CD4-positive, alpha-beta T cell treated with Interleukin-6 for 4 hours (primary cell): ENCODE measurements at places on chromosomes 7 and 10.

DNA sequence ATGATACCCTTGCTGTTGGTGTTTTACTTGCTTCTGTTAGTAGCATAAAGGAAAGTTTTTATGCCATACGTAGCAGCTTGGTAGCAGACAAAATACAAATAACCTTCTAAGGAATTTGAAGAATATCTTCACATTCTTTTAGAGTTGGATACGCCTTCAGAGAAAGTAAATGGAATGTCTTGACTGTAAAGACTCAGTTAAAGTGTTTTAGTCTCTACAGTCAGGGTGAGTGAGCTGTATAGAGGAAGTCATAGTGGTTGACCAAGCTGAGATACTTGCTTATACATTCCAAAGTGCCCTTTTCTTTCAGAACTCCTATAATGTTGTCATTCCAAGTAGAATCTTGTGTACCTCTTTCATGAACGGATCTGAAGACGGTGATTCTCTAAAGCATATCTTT, 37.7 kb downstream of the RABGEF1 start:
- no peak for DNase-seq

DNA sequence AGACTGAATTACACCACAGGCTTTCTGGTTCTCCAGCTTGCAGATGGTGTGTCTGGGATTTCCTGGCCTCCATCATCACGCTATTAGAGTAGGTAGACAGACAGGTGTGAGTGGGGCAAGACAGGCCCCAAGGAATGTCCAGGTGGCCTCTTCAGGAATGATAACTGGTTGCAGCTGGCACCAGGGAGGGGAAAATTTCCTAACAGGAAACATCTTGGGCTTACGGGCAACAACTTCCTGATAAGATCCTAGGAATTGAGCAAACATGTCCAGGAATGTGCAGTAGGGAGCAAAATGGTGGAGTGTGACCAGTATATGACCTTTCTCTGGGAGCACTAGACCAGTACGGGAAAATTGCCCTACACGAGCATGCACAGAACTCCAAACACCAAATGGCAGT, 11.3 kb downstream of the XRCC2 start:
- DNase-seq, result no peak

DNA sequence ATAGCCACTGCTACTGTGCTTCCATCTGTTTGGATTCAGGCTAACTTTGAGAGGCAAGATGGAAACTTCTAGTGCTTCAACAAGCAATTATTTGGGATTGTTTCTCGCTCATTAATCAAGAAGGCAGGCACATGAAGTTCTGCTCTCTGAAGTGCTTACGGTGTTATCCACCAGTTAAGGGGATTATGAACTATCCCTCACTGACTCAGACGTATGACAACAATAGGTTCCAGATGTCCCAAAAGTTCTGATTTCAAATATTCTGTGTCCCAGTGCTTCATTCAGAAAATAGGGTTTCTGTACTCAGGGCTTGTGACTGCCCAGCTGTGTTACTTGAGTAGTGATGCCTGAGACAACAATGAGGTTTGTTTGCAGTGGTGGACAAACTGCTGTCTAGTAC, 81.0 kb downstream of the HACD1 start:
- DNase-seq, result no peak

- peak; percentile 55 for DNase-seq
These were observed 523 bp downstream of the PURB start for GRCh38 chr7:44884621-44885393.

- DNase-seq, result peak; percentile 29
These were observed 6.1 kb upstream of the MYOZ1 start for GRCh38 chr10:73647211-73647874.

- DNase-seq, result no peak
These were observed 7.3 kb upstream of the RET start for GRCh38 chr10:43069579-43069978.

DNA sequence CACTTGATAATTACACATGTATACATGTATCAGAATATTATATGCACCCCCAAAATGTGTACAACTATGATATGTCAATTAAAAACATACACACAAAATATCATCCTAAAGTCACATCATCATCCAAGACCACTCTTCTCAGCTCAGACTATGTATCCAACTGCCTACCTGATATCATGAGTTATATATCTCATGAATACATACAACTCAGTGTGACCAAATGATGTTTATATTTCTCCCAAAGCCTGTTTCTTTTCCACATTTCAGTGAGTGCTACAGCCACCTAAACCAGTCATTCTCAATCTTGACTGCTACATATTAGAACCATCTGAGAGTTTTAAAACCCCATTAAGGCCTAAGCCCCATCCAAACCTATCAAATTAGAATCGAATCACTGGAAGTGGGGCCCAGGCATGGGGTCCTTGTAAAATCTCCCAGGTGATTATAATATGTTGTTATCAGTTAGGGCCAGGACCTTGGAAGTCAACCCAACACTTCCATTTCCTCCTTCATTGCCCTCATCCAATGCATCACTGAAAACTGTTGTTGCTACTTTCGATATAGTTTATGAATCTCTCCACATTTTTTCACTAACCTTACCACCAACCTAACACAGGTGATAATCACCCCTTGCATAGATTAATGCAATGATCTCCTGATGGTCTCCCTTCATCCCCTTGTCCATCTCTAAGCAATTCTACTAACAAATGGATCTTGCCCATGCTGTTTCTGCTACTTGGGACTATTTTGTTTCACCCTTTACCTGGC, 53.8 kb upstream of the ITGB8 start:
- DNase-seq, result no peak

DNA sequence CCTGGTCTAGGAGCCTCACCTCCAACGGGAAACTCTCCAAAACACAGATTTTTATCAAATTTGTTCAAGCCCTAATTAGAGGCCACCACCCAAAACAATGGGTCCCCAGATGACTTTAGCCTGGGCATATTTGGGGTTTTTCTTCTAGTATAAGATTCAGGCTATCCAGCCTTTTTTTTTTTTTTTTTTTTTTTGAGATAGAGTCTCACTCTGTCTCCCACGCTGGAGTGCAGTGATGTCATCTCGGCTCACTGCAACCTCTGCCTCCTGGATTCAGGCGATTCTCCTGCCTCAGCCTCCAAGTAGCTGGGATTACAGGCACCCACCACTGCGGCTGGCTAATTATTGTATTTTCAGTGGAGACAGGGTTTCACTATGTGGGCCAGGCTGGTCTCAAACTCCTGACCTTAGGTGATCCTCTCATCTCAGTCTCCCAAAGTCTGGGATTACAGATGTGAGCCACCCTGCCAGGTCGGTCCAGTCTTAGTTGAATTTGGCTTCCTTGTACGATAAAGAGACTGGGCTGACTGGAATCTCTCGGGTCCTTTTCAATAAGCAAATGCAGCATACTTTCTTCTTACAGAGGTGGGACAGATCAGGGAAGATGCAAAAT, 91.4 kb upstream of the KLF6 start:
- no peak for DNase-seq

DNA sequence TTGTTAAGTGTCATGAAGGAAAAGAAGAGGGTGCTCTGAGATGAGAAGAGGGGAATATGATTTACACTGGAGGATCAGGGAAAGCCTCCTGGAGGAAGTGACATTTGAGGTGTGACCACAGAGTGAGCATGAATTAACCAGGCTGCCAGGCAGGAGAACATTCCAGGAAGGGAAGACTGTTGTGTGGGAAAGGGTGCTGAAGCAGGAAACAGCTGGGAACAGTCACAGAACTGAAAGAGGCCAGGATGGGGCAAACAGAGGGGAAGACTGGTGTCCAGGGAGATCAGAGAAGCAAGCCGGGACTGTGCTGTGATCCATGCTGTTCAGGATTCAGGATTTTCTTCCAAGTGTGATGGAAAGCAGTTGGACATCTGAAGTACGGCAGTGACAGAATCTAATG, 14.9 kb downstream of the HIPK2 start:
- DNase-seq, result no peak
